ENCODE measurements at places on chromosomes 6 and 20.
A peak's percentile ranks its signal among the peaks of the same experiment; 100 is the strongest.

GRCh38 chr6:167825332-167826229, 1.1 kb upstream of the AFDN start:
- peak; percentile 93 for DNase-seq

DNA sequence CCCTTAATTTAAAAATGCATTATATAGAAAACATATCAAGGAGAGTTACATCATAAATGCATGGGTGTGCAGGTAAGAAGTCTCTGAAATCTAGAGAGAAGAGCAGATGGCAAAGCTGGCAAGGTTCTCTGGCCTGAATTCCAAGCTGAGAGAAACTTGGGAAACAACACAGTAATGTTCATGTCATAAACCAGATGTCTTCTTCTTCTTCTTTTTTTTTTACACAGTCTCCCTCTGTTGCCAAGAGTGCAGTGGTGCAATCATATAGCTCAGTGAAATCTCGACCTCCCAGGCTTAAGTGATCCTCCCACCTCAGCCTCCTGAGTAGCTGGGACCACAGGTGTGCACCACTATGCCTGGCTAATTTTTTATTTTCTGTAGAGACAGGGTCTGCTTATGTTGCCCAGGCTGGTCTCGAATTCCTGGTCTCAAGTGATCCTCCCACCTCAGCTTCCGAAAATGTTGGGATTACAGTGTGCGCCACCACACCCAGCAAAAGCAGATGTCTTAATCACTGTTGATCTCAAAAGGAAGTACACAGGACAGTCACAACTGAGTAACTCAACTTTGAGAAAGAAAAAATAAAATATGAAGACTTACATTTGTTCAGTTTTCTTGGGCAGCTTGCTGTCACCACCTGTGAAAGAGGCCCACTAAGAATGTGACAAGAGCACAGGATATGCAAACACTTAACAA, 77.3 kb downstream of the DNAAF9 start:
- DNase-seq = no peak

DNA sequence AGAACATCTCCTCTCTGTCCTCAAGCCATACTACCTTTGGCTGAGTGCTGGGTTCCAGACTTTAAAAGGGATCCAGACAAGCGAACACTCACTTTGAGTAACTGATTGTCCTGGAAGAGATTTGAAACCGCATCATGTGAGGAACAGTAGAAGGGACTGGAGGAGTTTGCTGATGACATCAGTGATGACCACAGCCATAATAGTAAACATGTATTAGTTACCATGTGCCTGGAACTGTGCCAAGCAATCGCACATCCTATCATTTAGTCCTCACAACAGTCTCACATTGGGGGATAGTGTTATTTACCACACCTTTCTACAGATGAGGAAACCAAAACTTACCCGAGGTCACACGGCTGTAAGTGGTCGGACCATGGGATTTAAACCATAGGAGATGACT, 39.8 kb downstream of the ARMC2 start:
- no peak for DNase-seq

GRCh38 chr6:4905826-4906225, 98.0 kb downstream of the RPP40 start:
- DNase-seq = no peak

- DNase-seq = peak; percentile 69
These were observed 117.2 kb upstream of the BACH2 start for GRCh38 chr6:90413867-90414266.

DNA sequence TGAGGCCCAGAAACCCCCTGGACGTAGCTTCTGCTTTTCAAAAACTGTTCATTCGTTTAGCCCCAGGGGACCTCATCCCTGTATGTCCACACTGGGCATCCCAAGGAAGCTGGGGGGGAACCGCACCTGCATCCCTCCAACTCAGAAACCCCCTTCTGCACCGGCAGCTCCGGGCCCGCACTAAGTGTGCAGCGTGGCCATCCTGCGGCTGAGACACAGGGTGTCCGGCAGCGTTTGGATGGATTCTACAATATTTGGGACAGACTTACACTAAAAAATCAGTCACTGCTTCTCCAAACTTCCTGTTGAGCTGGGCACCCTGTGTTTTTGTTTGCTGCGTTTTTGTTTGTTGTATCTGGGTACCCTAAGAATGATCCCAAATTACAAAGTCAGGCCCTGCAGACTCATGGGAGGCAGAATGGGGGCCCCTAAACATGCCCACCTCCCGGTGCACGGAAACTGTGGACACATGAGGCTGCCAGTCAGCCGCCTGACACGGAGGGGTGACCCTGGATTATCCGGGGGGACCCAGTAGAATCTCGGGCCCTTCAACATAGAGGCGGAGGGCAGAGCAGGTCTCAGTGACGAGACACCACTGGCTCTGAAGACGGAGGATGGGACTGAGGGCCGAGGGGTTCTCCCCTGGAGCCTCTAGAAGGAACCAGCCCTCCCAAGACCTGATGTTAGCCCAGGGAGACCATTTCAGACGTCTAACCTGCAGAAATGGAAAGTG, 88.2 kb upstream of the BHLHE23 start:
- peak; percentile 53 for DNase-seq

DNA sequence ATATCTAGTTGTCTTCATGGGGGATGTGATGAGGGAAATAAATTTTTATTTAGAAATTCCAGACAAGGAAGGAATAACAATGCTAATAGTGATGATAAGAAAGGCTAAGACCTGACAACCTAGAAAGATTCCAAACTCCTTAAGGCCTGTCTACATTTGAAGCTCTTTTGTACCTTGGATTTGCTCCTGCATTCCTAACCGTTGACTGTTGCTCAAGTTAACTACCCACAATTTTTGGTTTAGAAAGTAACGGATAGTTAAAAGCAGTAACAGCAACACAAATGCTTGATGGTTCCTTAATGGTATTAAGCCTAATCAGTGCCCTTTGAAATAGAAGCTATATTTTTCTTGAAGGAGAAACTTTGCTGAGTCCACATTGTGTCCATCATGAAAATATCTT, 52.9 kb downstream of the TRMT11 start:
- no peak for DNase-seq

DNA sequence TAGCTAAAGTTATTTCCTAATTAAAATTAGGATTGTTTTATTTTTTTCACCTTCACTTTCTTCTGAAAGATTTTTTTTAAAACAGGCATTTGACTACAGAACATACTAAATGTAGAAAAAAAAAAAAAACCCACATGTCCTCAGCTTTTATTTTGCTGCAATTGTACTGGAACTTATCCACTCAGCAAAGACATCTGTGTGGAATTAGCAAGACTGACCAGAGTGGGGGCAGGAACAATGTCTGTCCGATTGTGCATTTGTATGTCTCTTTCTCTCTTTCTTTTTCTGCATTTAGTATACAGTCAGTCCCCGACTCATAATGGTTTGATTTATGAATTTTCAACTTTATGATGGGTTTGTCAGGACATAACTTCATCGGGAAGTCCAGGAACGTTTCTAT, 77.3 kb downstream of the CHD6 start:
- no peak for DNase-seq

DNA sequence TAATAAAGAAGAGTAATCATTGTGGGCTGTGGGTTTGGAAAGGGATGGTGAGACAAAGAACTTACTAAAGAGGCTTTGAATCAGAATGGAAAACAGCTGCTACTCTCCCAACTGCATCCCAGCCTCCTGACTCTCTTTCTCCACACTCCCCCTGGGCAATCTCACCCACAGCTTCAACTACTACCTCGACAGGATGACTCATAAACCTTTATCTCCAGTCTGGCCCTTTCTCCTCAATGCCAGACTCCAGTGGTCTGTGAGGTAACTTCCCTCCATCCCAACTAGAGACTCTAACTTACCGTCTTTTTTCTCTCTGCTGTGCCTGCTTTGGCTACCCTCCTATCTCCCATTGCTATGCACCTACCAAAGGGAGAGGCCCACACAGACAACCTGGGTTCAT, 135.3 kb upstream of the RREB1 start:
- no peak for DNase-seq

- DNase-seq = peak; percentile 71
These were observed 217.8 kb downstream of the MAFB start for GRCh38 chr20:40471261-40471629.

GRCh38 chr6:141610741-141611140, 522.0 kb upstream of the GJE1 start:
- peak; percentile 6 for DNase-seq

DNA sequence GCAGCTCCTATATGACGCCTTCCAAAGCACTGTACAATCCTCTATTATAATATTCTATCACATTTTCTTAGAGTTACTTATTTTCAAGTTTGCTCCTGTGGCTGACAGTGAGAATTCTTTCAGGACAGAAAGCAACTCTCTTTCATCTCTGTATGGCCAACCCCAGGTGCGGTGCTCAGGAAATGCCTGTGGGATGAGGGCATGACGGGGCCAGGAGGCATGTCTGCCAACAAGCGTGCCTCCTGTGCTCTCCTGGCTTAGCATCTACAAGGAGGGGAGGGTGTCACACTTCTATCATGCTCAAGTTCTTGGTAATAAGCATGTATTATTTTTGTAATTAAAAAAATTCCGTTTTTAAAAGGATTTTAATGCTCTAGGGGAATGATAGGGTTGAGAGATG, 11.4 kb downstream of the MRPL14 start:
- DNase-seq = no peak

GRCh38 chr6:147508866-147509608, 547 bp downstream of the SAMD5 start:
- DNase-seq = peak; percentile 72

DNA sequence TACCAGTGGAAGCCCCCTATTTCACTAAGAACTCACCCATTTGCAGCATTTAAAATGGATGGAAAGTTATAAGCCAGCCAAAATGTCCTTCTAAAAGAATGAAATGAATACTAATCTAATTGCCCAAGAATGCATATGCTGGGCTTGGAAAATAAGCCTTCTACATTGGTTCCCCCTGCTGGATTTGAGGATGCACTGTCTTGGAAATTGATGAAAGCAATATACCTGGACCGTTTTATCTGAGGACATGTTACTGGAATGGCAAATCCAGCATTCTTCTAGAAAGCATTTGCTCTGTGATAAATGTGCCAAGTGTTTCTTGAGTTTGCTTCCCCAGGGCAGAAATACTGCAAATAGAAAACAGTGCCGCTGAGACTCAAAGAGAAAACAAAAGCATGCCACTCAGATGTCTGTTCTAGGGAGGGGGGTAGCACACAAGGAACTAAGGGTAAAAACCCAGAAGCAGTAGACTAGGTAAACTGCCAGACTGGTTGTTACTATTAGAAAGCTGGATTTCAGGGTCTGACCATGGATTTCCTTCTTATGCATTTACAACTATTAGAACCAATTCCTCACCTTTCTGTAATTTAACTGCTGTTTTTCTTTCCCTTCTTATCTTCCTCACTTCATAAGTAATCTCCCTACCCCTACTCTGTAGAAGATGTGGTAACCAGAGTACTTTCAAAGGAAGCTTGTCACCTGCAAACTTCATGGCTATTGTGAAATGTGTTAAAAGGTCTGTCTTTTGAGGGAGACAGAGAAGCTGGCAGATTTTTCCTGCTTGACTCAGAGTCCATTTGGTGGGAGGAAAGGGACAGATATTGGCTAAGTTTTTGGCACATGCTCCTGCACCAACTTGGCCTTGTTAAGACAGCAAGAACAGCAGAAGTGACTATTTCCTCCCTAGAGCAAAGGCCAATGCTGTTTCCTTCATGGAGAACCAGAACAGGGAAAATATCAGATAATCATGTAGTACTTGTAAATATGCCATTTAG, 642.6 kb downstream of the KIF16B start:
- no peak for DNase-seq

DNA sequence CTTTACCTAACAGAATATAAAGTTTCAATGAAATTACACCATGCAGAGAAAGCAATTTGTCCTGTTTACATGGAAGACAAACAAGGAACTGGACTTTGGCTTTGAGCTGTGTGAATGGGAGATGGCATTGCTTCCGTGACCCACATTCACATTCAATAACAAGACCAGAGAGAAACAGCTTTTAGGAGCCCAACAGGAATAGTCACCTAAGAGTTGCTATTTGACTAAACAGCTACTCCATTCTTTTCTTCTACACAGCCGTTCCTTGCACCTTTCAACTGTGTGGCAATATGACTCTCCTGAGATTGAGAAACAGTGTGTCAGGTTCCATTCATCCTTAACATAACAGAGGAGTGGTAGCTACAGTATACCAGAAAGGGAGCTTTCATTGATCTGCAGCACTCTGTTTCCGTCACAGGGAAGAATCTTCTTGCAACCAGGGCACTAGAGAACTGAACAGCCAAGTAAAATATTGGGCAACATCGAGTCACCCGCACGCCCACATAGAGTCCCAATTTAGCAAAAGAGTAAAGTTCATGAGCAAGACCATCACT, 355.1 kb downstream of the HAO1 start:
- DNase-seq = no peak

DNA sequence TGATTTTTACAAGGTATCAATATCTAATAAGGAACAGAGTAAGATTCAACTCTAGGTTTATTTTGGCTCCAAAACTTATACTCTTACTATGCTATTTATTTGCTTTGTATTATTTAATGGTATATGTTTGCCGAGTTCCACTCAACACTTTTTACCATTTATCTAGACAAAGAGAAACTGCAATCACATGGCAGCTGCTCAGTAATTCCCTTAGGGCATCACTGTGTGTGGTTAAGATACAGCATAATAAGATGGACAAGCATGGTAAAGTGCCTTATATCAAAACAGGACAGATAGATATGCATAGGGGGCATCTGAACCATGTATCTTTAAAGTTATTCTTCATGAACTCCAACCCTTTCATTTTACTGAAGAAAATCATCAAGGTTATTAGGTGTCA, 483.0 kb upstream of the ID4 start:
- no peak for DNase-seq

GRCh38 chr6:47715782-47716181, 17.4 kb downstream of the ADGRF4 start:
- no peak for DNase-seq

DNA sequence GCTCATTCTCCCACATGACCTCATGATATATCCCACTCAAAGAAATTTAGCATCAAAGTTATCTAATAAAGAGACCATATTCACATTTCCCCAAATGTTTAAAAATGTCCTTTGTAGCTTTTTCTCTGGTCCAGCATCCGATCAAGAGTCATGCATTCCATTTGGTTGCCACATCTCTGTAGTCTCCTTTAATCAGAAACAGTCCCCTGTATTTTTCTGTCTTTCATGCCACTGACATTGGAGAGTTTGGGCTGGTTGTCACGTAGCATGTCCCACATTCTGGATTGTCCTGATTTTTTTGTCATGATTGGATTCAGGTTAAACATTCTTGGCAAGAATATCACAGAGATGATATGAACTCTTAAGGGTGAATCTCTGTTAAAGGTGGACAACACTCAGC, 55.7 kb downstream of the SNX5 start:
- no peak for DNase-seq

- no peak for DNase-seq
These were observed 105.8 kb upstream of the SPTLC3 start for GRCh38 chr20:12902992-12903391.

- no peak for DNase-seq
These were observed 160.4 kb downstream of the RALGAPA2 start for GRCh38 chr20:20552076-20552475.

- no peak for DNase-seq
These were observed 1.8 kb downstream of the EPHA7 start for GRCh38 chr6:93417421-93418013.

GRCh38 chr20:38339997-38340396, 6.3 kb upstream of the LBP start:
- no peak for DNase-seq

- DNase-seq = peak; percentile 26
These were observed 54.4 kb downstream of the GOPC start for GRCh38 chr6:117547688-117548621.

GRCh38 chr6:82364087-82365015, 734 bp downstream of the TPBG start:
- DNase-seq = peak; percentile 82
